ENCODE measurements at places on chromosomes 1 and 21.

DNA sequence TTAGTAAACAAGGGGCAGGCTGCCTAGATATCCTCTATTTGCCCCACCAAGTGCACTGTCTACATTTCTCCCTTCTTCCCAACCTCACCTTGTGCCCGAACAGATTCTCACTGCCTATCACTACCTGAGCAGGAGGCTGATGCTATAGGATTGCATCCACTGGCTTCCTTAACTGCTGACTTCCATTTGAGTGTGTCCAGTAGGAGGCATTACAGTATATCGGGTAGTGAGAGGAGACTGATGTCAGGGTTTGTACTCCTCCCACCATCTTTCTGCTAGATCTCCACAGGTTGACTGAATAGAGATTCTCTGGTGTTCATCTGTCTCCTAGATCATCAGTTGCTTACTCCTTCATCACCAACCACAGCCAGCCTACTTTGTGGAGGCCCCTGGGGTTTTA, 796.3 kb downstream of the LRRIQ3 start:
- DNase-seq: no peak

DNA sequence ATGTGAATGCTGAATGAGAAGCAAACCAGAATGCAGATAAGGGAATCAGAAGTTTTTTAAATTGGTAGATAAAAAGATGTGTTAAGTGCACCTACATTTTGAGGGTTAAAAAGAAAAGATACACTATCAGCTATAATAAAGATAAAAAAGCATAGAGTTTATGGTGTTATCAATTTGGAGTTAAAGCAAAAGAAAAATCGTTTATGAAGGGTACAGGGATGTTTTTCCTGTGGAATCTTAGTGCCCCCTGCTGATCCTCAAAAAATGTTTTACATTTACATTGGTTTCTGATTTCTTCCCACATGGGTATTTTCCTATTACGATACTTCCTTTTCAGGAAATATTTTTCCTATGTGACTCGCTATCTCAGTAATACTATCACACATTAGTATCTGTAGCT, 293.5 kb downstream of the MRPL39 start:
- DNase-seq: no peak

GRCh38 chr1:93651695-93652094, 29.9 kb downstream of the BCAR3 start:
- no peak for DNase-seq

DNA sequence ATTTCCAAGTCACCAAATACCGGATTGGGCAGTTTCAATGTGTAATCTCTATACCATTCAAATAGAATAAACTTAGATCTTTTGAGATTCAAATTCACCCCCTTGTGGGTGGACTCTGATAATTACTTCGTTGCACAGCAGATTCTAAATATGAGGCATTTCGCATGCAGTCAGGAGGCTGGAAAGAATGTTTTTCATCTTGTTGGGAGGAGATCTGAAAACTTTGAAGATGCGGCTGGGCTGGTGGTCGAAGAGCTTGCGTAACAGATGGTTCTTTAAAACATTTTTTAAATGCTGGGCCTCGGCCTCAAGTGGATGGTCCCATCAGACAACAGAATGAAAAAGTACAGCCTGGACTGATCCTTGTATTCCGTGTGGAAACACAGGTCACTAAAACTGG, 10.4 kb downstream of the NR5A2 start:
- DNase-seq: no peak

- DNase-seq: no peak
Observed at GRCh38 chr1:183273300-183273699, 87.2 kb downstream of the LAMC2 start.

DNA sequence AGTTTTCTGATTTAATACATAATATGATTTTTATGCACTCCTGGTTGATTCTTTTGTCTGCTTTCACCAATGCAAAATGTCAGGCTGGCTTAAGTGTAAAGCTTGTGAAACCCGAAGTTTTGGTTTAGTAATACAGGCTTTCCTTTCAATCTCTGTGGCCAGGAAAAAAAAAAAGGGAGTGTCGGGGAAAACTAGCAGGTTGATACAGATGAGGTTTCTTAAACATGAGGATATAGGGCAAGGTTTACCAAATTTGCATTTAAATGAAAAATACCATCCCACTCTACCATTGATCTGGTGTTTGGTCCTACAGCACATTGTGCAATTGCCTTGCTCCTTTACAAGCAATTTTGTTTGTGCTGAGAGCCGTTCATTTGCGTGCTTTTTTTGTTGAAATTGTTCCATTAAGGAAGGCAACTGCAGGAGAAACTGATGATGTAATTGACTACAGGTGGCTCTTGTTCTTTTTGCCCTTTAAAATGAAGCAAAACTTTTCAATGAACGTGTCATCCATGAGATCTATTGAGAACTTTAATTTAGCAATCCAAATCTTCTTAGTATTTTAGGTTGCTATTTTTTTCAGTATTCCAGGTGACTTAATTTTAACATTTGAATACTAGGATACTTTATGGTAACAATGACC, 22.7 kb downstream of the CLIC6 start:
- DNase-seq: no peak

DNA sequence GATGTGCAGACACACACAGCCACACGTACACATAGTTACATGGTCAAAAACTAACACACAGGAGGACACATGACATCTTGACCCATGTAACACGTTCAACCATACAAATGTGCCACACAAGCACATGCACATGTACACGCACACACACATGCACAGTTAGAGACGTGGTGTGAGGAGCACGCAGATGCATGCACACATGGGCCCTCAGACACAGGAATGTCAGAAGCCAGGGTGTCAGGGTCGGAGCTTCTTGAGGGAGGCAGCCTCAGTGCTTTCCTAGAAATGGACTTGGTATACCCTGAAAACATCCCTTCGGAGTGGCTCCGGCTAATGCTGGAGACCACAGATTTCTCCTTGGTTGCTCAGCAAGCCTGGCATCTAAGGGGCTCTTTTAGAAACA, 114.3 kb downstream of the DMRTB1 start:
- no peak for DNase-seq

GRCh38 chr1:118306851-118307250, 121.8 kb upstream of the SPAG17 start:
- no peak for DNase-seq

DNA sequence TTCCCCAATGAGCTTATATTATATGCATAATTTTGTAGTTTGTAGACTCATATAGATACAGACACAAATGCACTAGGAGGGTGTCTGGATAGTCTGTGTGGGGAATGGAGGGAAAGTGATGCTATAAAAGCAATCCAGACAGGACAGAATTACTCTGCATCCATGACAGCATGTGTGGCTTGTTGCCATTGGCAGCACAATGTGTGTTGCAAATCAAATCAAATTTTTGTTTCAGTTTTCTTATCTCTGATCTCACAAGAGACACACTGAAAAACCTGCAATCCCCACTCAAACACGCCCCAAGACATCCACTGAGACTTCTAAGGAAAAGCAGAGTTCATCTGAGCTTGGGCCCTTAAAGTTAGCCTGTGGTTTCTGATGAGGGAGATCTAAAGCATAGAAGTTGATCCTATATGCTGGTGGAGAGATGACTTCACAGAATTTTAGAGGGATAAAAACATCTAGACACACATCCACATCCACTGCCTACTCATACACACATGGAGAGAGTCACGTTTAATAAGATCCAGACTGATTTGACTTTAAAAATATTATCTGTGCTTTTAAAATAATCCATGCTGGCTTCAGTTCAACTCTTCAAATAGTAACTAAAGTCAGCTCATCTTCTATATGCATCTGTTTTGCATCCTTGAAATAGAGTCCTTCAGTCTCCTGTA, 313.0 kb upstream of the PLXNA2 start:
- DNase-seq: no peak

GRCh38 chr1:52601991-52602855, at the start of gene GPX7:
GPX7 (plus strand) TSS chr1:52602371; CDS start chr1:52602410, 39 bp downstream.
- DNase-seq: no peak

DNA sequence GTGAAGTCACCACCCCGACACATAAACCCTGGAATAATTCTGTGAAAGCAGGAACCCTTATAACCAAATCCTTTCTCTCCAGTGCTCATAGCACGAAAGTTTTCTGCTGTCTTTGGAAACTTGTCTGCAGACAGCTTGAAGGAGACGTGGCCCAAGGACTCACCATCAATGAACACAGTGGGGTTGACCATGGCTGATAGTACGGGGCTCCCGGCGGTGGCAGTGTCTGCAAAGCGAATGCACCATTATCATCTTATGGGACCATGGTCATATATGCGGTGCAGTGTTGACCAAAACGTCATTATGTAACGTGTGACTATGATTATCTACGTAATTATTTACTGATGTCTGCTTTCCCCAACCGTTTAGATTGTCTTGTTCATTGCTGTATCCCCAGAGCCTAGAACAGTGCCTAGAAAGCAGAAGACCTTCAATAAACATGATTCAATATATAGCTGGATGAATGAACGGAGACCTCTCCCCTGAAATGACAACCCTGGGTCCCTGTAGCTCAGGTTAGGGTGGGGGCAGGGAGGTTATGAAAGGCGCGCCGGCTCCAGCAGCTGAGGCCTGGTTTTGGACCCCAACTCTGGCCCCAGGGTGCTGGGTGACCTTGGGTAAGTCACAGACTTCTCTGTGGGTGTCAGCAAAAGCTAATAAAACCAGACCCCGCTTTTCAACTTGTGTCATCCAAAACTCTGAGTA, 128.4 kb upstream of the ZBTB40 start:
- no peak for DNase-seq

- no peak for DNase-seq
Observed at GRCh38 chr21:42113926-42114409, 42.9 kb downstream of the UMODL1 start.

DNA sequence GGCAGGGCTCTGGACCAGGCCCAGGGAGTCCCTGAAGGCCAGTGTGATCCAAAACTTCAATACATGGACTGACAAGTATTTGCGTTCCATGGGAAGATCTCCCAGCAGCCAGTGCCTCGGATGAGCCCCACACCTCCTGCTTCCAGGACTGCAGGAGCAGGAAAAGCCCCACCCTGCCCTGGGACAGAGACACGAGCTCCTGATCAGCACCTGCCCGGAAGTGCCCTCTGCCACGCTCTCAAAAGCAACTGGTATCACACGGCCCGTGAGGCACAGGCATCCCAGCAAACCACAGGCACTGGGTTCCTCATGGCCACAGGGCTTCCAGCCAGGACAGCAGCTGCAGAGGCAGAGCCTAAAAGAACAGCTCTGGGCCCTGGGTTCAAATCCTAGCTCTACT, 48.6 kb downstream of the ACOT7 start:
- DNase-seq: no peak

- DNase-seq: no peak
Observed at GRCh38 chr1:201933840-201934430, 12.4 kb downstream of the LMOD1 start.

DNA sequence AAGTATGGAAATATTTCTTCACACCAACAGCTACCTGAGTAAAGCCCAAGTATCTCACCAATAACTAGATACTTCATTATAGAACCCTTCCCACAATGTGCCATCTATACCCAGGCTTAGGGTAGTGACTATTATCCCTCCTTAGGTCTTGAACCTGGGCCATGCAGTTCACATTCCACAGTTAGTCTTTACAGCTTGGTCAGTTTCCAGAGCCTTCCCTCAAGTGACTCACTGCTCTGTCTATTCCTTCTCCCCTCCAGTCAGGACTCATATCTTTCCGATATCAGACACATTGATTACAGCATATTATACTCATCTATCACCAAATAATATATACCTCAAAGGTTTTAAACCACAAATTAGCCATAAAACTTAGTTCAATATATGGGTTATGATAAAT, 23.6 kb downstream of the VAMP4 start:
- no peak for DNase-seq

DNA sequence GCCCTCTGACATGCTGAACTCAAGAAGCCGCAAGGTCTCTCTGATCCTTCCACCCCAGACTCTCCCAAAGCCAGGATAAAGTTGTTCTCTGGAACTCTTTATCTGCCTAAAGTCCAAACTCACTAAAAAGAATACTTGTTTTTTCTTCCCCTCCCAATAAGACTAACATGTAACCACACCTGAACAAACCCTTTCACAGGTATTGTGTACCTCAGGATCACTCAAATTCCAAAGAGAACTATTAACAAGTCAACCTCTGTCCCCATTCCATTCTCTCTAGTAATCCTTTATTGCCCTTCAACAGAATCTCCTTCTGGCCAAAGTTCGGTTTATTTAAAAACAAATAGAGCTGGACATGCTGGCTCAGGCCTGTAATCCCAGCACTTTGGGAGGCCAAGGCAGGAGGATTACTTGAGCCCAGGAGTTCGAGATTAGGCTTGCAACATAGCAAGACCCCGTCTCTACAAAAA, 4.1 kb upstream of the TOE1 start:
- no peak for DNase-seq

DNA sequence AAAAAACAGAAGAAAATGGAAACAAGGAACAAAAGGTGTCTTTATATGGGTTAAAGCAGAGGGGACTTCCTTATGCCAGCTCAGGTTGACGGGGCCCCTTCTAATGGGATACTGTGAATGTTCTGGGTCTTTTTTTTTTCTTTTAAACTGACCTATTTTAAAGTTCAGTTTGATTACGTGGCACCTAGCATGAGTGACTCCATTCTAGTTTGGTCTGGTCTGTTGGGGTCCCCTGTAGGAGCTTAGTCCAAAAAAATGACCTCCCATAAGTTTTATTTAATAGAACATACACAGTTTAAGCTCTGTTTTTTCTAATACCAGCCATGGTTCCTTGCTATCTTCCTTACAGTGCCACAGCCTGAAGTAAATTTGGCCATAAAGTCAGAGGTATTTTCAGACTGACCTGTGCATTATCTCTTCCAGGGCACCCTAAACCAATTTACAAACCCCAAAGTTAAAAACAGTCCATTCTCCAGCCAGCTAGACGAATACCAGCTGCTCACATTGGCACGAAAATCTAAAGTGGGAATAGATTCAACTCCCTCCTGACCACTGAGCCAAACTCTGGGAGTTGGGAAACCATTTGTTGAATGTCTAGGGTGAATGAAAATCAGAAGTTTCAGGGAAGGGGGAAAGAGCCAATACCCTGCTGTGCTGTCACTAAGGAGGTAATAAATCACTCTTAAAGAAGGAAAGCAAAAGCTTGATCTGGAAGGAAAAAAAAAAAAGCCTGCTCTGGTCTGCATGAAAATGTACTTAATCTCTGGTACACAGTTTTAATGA, 42.4 kb downstream of the AKNAD1 start:
- DNase-seq: no peak

DNA sequence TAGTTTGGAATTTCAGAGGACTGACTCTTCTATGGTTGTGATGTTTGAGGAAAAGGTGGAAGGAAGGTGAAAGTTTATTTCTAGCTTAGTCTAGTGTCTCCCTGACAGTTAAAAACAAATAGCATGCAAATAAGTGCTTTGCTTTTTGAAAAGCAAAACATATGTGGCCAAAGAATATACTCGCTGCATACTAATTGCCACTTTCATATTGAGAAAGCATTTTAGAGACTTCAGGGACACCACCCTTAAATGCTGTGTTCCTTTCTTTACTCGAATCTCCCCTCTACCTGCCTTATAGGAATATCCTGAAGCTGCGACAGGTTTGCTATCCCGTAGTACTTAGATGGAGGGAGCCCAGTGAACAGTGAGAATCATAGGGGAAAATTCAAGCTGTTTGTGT, 23.2 kb downstream of the GLUL start:
- no peak for DNase-seq

Measured in GOT3 (cell line).